Stimulated activated CD8-positive, alpha-beta memory T cell treated with anti-CD3 and anti-CD28 coated beads, Interleukin-2, amount 100 ng/mL, for 48 hours (primary cell): ENCODE measurements at places on chromosomes 4 and X.

GRCh38 chrX:33726281-33727160 lies 405.6 kb downstream of the FAM47A start:
- DNase-seq: no peak

- DNase-seq: no peak
Measured at GRCh38 chr4:2794486-2795299, 1.8 kb downstream of the SH3BP2 start.

DNA sequence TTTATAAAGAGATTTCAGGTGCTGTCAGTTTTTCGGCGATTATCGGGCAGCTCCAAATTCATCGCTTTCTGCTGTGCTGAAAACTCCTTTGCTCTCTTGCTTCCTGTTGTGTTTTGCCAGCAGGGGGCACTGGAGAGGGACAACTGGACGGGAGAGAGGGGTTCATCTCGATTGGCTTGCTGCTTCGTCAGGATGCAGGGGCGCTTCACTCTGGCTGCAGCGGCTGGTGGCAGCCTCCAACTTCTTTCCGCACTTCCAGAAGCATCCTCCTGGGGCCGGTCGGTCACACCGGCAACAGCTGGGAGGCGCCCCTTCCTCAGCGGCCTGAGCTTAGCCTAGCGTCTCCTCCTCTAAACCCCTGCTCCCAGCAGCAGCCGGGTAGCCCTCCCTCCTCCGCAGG lies 29.5 kb downstream of the MSL3 start:
- DNase-seq: peak; percentile 50

DNA sequence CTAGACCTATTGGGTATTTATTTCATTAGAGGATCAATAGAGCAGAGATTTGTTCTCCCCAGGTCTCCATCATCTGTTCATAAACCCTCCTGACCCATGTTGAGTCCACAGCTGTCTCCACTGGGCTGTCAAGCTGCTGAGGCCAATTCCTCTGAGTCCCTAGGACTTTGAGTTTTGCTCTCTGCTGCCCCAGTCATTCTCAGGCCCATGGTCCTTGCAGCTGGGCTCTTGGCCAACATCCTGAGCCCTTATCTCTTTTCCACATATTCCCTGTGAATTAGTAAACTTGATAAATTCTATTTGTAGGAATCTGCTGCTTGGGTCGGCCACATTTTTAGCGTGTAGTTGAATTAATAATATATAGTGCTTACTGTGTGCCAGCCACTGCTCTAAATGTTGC lies 41.9 kb downstream of the FHL1 start:
- DNase-seq: no peak

- no peak for DNase-seq
Measured at GRCh38 chr4:6908432-6909112, 1.1 kb upstream of the TBC1D14 start.

DNA sequence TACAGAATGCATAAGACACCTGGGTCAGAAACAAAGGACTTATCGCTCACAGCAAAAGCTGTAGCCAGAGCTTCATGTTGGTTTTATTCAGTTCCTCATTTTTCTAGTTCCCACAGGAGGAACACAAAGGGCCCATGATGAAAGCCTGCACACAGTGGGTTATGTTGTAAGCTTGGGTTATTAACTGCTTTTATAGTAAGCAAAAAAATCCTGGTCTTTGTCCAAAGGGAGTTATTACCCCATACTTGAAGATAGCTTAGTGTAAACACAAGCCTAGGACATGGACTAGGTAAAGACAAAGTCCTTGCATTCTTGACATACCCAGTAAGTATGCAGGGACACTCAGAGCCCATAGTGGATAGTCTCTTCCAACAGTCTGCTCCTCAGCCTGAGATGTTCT lies 11.7 kb downstream of the BBS12 start:
- no peak for DNase-seq

DNA sequence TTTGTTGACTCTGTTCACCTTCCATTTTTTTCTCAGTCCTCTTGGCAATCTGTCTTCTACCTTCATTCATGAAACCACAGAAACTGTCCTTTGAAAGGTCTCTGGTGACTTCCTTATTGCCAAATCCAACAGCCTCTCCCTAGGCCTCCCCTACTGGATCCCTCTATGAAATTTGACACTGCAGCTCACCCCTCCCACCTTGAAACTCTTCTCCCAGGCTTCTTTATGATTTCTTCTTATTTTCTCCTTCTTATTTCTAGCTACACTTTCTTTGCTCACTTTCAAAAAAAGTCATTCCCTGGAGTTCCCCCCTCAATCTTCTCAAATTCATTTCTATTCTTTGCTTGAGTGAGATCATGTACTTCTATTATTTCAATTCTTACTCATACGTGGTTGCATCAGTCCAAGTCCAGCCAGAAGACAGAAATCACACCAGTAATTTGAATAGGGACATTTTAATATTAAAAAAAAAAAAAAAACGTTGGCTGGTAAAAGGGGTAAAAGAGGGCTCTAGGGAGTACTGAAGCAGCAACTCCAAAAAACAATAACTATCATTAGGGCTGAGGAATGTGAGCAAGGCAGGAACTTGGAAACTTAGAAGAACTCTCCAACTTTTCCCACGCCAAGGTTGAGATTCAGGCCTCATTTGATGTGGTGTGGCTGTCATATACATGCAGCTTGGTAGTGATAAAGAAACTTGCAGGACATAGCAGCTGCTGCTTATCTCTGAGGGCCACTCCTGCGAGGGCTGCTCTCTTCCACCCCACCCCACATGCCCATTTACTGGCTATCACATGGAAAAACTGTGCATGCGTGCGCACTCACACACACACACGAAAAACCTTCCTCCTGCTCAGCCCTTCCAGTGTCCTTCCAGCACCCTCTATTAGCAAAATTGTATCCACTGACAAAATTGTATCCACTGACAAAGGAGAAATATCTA lies 169.8 kb upstream of the GALNT7 start:
- DNase-seq: no peak

DNA sequence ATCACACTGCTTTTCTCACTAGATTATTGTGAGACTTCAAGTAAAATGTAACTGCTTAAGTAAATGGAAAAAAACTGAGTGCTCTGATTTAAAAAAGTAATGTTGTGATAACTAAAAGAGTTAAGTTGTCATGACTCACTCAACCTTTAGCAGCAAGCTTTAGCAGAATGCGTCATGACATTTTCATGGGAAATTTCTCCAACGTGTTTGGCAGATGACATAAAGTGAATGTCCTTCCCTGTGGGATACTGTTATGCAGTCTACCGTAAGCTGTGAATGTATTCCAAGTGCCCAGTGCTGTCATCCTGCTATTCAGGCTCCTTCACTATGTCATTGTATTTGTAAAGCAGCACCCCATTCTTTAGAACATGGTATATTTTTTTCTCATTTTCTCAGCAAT lies 136.2 kb downstream of the CPXCR1 start:
- DNase-seq: no peak

DNA sequence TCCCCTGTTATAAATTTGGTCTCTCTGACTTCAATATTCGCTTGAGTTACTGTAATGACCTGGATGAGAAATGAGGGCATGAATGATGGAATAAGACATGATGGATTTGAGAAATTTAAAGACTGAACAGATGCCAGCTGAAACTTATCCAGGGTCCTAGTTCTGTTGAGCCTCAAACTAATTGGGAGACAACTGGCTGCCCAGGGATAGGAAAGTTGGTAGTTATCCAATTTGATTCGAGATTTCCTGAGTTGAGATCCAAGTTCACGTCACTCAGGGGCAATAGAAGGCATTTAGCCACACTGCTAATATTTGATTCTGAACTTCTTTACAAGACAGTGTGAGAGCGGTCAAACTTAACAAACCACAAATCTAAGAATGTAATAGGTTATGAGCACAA lies 159.0 kb upstream of the CXCL13 start:
- no peak for DNase-seq

GRCh38 chr4:140267576-140267975 lies 105.9 kb upstream of the SCOC start:
- DNase-seq: no peak

DNA sequence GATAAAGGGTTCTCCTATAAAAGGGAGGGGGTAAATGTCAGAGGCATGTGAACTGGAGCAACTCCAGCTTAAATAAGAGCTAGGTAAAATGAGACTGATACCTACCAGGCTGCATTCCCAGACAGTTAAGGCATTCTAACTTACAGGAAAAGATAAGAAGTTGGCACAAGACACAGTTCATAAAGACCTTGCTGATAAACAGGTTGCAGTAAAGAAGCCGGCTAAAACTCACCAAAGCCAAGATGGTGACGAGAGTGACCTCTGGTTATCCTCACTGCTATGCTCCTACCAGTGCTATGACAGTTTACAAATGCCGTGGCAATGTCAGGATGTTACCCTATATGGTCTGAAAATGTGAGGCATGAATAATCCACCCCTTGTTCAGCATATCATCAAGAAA lies 13.1 kb upstream of the SULT1B1 start:
- no peak for DNase-seq

DNA sequence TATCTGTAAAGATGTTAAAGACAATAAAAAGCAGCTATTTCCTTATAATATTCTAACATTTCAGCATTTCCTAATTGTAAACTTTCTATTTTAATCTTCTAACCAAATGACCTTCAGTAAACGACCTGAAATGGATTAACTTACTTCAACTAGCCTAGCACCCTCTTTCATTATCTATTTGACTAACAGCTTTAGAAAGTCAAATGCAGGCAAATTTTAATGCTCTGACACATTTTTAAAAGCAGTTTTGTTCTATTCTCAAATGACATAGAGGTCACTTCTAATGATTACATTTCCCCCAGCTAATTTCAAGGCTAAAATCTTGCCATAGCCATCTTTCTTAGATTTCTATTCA lies 41.9 kb downstream of the SLC7A11 start:
- DNase-seq: no peak

GRCh38 chr4:103075435-103075893 lies 1.1 kb downstream of the SLC9B2 start:
- no peak for DNase-seq

DNA sequence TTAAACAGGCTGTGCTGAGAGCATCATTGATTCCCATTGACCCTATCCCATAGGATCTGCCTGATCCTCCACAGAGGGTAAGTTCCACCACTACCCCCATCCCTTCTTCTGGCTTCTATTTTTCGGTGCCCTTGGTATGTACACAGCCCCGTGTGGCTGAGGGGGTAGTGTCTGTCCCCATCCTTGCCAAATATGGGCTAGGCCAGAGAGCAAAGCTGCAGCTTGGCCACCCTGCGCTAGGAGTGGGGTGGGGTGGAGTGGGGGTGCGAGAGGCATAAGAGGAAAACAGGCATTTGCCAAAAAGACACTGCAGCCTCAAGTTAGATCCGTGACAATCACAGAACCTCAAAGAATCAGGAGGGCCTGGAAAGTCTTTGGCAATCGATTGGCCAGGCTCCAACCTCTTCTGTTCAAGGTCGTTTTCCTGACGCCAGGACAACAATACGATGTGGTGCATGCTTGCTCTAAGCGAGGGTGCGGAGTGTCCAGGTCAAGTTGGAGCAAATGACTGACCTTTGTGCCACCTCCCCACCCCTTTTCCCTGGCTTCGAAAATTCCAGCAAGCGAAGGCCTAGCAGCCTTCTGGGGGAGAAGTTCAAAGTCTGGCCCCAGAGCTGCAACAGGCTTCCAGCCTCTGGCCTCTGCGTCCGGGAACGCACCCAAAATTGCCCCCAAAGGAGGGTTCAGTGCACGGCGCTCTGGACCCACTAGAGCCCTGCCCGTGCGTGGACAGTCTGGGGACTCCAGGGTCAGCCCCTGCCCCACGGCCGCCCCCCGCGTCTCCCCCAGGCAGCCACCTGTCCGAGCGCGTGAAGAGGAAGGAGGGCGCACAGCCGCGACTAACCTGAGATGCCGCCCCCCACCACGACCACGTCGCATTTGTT lies 598 bp downstream of the MAOB start:
- DNase-seq: no peak

GRCh38 chrX:68833855-68834331 lies 5.1 kb downstream of the EFNB1 start:
- DNase-seq: no peak

GRCh38 chr4:173039617-173040577 lies 128.7 kb upstream of the GALNT7 start:
- DNase-seq: no peak

- DNase-seq: no peak
Measured at GRCh38 chr4:84531689-84532088, 32.6 kb upstream of the NKX6-1 start.

DNA sequence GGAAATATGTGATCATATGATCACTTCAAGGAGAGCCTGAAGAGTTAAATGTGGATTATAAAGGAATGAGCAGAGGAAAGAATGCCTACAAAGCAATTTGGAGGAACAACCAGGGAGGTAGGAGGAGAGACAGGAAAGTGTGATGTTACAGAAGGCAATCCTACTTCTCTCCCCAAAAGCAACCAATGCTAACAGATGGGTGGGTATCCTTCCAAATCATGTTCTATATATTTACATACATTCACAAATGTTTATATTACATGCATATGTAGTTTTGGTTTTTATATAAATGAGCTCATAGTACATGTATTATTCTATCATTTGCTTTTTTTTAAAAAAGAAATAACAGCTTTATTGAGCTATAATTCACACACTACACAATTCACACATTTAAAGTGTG lies 56.0 kb downstream of the ZCCHC12 start:
- DNase-seq: no peak

GRCh38 chrX:1169189-1169588 lies 43.3 kb downstream of the CRLF2 start:
- DNase-seq: no peak

DNA sequence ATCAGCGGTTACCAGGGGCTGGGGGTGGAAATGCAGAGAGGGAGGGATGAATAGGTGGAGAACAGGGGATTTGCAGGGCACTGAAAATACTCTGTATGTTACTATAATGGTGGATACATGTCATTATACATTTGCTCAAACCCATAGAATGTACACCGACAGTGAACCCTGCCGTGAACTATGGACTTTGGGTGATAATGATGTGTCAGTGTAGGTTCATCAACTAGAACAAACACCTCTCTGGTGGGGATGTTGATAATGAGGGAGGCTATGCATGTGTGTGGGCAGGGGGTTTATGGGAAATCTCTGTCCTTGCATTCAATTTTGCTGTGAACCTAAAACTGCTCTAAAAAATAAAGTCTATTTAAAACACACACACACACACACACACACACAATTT lies 11.5 kb downstream of the HPSE start:
- DNase-seq: no peak

GRCh38 chr4:187274153-187274552 lies 550.5 kb upstream of the FAT1 start:
- DNase-seq: no peak

- no peak for DNase-seq
Measured at GRCh38 chrX:106177982-106178321, 9.8 kb downstream of the PWWP3B start.

GRCh38 chrX:22338740-22339139 lies 66.0 kb downstream of the CBLL2 start:
- no peak for DNase-seq
